ENCODE measurements at places on chromosomes 5 and 9.

GRCh38 chr5:16726538-16726946 lies 109.7 kb upstream of the RETREG1 start:
- DNase-seq: no peak

DNA sequence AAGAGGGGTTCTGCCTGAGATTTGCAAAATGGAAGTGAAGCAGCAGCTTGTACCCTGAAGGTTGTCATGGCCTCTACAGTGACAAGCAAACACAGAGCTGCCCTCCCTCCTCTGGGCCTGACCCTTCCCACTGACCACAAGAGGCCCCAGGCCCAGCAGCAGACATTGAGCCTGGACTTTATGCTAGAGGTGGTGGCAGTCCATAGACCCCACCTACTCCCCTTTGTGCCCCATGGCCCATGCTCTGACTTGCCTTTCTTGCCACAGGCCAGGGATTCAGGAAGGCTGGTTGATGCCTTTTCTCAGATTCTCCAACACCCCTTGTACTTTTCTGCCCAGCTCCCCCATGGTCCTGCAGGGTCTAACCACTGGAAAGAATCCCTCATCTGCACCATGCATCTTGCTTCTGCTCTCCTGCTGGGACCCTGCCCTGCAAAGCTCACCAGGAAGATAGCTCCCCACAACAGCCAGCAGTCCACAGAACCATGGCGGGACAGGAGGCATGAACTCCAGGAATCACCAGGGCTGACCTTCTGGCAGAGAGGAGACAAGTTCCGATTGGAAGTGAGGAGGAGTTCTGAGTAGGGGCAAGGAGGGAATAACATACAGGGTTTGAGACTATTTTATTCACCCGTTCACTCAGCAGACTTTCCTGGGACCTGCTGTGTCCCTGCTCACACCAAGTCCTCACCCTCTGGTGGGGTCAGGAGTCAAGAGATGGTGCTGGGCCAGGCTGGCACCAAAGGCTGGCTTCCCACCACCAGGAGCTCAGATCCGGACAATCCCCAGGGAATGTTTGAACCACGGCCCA lies 263.8 kb downstream of the SYK start:
- DNase-seq: no peak

DNA sequence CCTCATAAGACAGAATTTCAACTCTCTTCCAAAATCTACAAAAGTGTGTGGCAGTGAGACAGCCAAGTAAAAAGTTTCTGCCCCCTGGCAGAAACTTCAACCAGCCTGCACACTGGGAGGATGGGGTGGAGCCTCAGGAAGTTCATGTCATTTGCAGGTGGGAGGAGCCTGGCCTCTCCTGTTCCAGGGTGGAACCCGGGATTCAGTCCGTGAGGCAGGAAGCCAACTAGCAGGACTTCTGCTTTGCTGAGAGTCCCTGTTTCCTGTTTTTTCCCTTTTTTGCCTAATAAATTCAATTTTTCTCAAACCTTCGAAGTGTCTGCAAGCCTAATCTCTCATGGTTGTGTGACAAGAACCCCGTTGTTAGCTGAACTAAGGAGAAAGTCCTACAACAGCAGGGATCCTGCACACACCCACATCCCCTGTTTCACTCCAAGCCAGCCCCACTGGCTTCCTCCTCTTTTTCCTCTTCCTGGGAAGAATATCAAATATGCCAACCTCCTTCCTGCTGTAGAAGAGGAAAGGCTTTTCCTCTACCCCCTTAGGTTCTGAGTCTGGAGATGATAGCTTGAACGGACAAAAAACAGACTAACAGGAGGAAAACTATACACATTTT lies 69.3 kb downstream of the ALDH7A1 start:
- peak; percentile 50 for DNase-seq

- DNase-seq: no peak
These were observed 27.8 kb upstream of the SLC44A1 start for GRCh38 chr9:105216440-105217178.

DNA sequence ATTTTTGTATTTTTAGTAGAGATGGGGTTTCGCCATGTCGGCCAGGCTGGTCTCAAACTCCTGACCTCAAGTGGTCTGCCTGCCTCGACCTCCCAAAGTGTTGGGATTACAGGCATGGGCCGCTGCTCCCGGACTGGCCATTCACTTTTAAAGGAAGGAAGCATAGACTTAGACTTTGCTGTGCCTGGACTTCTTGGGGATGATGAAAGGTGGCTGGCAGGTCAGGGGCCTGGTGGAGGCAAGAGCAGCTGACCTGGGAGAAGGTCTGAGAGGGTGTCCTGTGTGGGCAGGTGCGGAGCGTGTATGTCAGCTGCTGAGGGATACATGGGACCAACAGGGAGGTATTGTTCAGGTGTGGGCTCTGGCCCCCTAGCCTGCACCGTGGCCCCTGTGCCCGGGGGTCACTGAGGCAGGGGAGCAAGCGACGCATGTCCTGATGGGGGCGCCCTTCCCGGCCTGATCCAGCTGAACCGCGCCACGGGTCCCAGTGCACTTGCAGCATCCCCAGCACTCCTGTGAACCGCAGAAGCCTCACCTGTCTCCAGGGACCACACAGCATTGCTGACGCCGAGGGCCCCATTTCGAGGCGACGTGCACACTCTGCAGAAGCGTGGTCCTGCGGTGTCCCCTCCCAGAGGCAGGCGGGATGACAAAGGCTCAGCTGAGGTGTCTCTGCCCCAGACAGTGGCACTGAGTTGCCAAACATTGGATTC lies 23.1 kb downstream of the NDUFS6 start:
- no peak for DNase-seq

GRCh38 chr9:93890436-93890935 lies 64.7 kb downstream of the BARX1 start:
- no peak for DNase-seq

DNA sequence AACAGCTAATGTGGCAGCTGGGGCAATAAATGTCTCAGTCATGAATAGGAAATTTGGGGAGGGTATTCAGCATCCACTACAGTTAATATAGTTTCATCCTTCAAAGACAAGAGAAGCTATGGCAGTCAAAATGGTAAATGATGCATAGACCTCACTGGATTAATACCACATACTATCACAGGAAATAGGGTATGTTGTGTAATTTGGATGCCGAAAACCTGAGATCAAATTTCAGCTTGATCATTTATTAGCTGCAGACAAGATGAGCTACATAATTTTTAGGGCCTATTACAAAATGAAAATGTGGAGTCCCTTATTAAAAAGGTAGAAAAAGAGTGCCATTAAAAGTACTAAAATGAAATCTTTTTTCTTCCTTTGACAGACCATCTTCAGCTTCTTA lies 112.6 kb upstream of the MTAP start:
- DNase-seq: no peak

DNA sequence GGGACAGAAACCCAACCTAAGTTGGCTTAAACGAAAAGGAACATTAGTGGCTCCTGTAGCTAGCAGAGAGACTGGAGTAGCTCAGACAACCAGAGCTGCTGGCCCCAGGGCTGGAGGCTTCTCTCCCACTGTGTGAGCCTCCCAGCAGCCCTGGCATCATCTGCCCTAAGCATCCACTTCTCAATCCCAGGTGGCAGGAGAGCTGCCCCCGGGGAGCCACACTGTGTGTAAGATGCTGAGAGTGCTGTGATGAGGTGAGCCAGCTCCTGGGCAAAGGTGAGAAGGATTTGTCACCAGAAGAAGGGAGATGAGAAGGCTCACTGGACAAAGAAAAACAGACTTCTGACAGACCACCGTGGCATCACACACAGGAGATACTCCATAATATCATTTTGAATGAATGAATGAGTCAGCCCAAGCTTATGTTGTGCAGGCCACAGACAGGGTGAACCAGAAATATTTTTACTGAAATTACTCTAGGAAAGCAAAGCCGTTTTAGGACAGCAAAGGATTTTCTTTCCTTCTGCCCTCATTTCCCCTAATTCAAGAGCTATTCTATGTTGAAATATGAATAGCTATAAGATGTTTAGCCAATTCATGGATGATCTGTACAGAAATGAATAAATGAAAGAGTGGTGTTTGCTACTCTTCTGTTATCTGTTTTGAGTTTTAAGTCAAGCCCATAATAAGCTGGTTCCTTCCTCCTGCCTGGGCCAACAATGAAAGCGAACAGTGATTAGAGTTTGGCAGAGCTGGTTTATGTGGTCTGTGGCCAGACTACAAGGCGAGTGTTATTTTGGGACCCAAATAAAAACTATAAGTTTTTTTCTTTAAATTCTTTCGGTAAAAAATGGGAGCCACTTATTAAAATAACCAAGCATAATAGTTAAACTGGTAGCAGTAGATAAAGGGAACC lies 57.4 kb upstream of the ECM2 start:
- DNase-seq: no peak

DNA sequence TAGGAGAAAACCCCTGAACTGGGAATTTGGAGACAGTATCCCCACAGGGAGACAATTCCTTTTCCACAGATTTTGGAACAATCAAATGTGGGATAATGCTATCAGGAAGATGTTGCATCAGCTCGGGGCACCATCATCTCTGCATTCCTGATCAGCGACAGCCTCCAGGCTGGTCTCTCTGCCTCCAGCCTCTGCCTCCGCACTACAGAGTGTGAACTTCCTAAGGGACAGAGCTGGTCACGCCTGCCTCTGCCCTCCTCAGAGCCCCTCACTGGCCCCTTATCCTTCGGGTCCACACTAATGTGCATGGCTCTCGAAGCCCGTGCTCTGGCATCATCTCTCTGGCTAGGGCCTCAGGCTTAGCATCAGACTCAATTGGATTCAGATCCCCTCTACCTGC lies 8.6 kb downstream of the FOXI1 start:
- no peak for DNase-seq

GRCh38 chr9:111095441-111095840 lies 57.2 kb upstream of the LPAR1 start:
- DNase-seq: no peak

GRCh38 chr5:143534761-143535154 lies 131.3 kb upstream of the NR3C1 start:
- DNase-seq: no peak

DNA sequence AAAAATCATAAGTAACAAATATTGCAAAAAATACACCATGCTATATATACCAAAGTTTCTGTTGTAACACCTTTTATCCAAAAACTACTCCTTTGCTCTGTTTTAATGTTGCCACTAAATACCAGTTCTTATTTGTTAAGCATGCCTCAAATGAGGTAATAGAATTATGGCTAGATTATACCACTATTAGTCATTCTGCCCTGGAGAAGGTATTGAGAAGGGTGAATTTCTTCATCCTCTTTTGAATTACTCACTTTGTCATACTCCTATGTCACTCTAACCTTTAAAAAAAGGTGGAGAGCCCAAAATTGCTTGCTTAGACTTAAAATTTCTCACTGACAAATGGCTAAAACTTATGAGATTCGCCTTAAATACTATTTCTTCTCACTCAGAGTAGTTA lies 750.9 kb downstream of the MAT2B start:
- no peak for DNase-seq

DNA sequence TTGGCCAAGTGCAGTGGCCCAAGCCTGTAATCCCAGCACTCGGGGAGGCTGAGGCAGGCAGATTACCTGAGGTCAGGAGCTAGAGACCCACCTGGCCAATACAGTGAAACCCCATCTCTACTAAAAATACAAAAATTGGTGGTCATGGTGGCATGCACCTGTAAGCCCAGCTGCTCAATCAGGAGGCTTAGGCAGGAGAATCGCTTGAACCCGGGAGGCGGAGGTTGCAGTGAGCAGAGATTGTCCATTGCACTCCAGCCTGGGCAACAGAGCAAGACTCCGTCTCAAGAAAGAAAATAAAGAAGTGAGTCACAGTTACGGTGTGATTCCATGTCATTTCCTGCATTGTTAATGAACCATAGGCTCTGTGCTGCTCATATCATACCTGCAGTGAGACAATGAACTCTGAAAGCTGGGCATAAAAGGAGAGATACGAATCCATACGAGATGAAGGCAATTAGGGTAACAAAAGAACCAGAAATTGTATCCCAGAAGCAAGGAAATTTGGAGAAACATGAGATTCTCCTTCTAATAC lies 44.6 kb downstream of the TIMD4 start:
- no peak for DNase-seq

DNA sequence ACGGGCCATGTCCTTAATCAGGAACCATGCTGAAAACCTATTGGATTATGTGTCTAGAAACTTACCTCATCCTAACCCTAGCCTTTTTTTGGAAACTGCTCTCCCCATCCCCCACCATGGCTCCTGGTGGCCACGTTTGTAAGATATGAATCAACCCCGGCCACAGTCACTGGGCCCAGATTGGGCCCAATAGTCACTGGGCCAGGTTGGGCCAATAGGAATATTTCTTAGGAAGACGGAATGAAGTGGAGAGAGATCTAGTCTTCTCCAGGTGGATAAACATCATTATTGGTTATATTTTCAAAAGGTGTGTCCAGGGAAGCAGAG lies 468.7 kb downstream of the ARHGEF28 start:
- DNase-seq: no peak

Measured in mesendoderm (in vitro differentiated cells).